ENCODE measurements at places on chromosomes 16 and 17. TPM values are rescaled to one million over a fixed set of nuclear protein-coding genes. Genes with fewer than 3 reads are reported as not detected.

The GUCY2D gene
- 0.05 TPM for total RNA-seq

The PIRT gene
- total RNA-seq = not detected

The PLA2G10 gene
- not detected for total RNA-seq

The GINS2 gene
- 53.7 TPM for total RNA-seq

The C16orf86 gene
- total RNA-seq = 1.9 TPM

The FN3K gene
- 5.3 TPM for total RNA-seq

The FZD2 gene
- total RNA-seq = 0.30 TPM

The DRC7 gene
- total RNA-seq = not detected

The EPX gene
- total RNA-seq = not detected

The STH gene
- not detected for total RNA-seq

The KRTAP4-6 gene
- not detected for total RNA-seq

The SDR42E2 gene
- not detected for total RNA-seq

The ZFPM1 gene
- 11.5 TPM for total RNA-seq

The RPS6KB1 gene
- 63.2 TPM for total RNA-seq

The TP53TG3C gene
- not detected for total RNA-seq

The MT1H gene
- total RNA-seq = 4.8 TPM

The DNAI2 gene
- 0.50 TPM for total RNA-seq

The DHX58 gene
- total RNA-seq = 38.8 TPM

The SPATA33 gene
- 16.6 TPM for total RNA-seq

The EVI2A gene
- 34.1 TPM for total RNA-seq

The EZH1 gene
- 43.7 TPM for total RNA-seq

The KRT23 gene
- total RNA-seq = not detected

The TTLL6 gene
- 0.07 TPM for total RNA-seq

The FNDC8 gene
- total RNA-seq = not detected

The WFIKKN1 gene
- total RNA-seq = 0.77 TPM

The TEKT5 gene
- not detected for total RNA-seq

The PDIA2 gene
- total RNA-seq = not detected

The HSDL1 gene
- 13.3 TPM for total RNA-seq

The MRPL58 gene
- total RNA-seq = 52.9 TPM

The CPNE7 gene
- total RNA-seq = 3.8 TPM

The KCNG4 gene
- not detected for total RNA-seq

The RANGRF gene
- total RNA-seq = 63.4 TPM

The RGS11 gene
- 0.34 TPM for total RNA-seq
